Left cardiac atrium (tissue), 4 donors: ENCODE measurements at places on chromosomes 2 and 18. TPM values are rescaled to one million over a fixed set of nuclear protein-coding genes. Genes with fewer than 3 reads are reported as not detected.
A peak's percentile ranks its signal among the peaks of the same experiment; 100 is the strongest.

- DNase-seq, result no peak
Observed at GRCh38 chr18:31595121-31595771, 3.6 kb downstream of the TTR start.

DNA sequence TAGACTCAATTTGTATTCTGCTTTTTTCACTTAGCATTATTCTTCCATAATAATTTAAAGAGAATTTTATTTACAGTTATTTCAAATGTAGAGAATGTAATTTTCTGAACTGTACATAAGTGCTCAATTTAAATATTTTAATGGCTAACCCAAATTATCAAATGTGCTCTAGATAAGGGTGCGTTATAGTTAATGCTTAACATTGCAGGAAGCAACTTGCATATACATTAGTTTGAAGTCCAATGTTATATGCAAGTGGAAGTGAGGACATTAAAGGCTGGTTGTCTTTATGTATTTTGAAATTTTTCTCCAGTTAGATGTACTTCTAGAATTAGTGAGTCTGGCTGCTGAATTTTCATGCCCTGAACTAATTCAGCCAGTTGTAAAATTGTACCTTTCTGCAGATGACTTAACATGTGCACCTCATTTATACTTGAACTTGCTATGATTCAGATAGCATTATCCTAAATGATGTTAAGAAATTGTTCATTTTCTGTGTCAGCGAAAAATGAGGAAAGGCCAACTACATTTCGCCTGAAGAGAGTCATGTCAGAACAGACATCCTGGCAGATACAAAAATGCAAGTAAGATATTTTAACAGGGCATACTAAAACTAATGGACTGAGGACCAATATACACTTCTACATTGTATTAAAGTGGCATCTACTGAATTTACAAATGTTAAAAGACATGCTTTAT is 59.2 kb upstream of the GAREM1 start:
- DNase-seq, result no peak

DNA sequence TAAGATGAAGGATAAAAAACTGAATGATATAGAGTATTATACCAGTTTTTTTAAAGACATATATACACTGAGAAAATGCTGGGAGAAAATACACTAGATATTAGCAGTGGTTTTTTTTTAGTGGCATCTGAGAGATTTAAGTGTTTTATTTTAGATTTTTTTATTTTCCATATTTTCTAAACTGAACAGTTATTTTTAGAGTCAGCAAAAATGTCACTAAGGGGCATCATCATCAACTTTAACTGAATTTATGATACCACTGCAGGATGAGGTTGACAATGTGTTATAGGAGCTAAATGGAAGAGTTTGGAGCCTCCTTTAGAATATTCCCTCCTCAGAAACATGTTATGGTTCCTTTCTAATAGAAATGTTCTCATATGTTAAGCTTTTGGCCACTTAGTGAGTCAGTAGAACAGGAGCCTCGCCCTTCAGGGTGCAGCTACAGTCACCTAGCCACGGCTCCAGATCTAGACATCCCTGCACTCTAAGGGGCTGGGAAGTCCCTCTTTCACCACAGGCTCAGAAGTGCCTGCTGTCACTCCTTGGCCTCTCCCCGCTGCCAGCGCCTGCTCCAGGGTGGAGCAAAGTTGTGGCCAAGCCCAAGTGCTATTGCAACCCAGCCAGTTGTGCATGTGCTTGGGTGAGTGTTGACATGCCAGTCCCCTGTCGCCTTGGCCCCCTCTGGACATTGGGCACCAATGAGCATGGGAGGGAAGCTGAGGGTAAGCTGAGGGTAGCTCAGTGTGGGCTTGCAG is 210.7 kb upstream of the RASGRP3 start:
- no peak for DNase-seq

- no peak for DNase-seq
Observed at GRCh38 chr2:166229678-166230023, 101.8 kb upstream of the SCN1A start.

- DNase-seq, result no peak
Observed at GRCh38 chr2:147177071-147177857, 667.6 kb upstream of the ACVR2A start.

- no peak for DNase-seq
Observed at GRCh38 chr18:6504605-6505497, 90.1 kb upstream of the L3MBTL4 start.

DNA sequence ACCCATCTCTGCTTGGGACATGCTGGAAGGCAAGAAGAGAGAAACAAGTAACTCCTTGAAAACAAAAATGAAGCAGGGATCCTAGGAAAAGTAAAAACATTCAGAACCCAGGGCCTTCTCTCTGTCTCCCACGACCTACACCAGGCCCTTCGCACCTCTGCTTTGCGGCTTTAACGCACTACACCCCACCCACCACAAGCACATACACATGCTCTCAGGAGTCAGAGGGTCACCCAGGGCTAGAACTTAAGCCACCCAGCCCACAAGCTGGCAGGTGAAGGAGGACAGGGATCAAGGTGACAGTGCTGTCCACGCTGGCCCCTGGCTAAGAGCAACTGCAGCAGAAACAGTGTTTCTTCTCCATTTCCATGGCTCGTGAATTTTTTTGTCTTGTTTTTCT is 72.2 kb downstream of the BCL11A start:
- DNase-seq, result no peak

DNA sequence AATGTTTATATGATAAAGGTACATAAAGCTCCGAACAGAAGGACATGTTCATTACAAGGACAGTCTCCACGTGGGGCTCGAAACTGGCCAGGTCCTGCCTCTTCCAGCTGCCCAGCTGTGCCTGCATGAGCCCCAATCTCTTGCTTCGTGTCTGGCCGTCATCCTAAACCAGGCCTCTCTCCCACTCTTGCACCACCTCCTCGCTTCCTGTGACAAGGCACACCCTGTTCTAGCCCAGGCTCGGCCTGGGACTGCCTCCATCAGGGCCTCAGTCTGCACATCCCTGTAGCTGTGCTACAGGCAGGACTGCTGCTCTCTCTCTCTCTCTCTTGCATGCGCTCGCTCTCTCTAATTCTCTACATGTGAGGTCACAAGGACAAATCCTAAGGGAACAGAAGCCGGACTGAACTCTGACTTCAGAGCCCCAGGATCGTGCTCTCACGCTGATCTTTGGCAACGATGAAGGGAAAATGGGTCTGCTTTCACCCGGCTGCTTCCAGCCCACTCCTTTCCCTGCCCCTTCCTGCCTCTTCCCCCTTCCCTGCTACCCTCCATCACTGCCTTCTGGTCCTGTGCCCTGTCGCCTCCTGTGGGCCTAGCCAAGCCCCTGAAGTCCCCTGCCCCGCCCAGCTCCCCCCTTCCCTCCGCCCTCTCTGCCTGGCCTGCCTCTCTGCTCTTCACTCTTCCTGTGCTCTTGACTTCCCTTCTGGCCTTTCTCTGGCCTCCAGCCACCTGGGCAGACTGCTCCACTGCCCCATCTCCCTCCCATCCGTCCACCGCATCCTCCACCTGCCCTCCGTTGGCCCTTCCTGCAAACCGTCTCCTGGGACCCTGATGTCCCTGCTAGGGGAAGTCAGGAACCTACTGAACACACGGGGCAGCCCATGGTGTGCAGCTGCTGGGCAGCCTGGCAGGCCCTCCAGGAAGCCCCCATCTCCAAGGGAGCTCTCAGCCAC is 7.8 kb upstream of the GPR55 start:
- peak; percentile 79 for DNase-seq

- no peak for DNase-seq
Observed at GRCh38 chr2:203400805-203401585, 72.8 kb downstream of the ABI2 start.

DNA sequence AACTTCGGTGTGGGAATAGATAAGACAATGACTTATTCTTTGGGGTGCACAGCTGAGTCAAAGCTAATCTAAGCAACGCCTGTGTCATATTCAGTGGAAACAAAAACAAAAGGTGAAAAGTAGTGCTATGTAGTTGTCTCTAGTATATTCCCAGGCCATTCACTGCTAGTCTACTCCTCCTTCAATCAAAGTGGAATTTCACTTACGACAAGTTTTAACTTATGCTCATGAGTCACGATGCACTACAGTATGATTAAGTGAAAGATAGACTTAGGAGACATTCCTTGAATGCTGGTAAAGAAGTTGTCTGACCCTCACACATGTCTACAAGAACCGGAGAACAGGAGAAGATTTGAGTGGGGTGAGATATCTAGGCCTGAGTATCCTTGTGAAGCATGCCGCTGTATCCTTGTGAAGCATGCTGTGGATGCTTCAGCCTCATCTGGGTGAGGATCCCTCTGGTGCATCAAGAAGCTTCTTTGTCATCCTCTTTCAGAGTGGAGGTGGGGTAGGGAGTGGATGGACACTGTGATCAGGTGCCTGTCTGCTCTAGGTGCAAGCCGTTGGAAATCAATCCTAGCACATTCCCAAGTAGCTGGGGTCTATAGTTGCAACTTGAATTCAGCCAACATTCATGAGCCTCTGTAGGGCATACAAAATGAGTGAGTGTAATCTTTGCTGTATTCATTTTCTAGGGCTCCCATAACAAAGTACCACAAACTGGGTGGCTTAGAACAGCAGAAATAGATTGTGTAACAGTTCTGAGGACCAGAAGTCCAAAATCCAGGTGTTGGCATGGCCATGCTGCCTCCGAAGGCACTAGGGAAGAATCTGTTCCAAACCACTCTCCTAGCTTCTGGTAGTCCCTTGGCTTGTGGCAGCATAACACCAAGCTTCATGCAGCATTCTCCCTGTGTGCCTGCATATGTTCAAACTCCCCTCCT is 173.5 kb upstream of the FN1 start:
- DNase-seq, result no peak

DNA sequence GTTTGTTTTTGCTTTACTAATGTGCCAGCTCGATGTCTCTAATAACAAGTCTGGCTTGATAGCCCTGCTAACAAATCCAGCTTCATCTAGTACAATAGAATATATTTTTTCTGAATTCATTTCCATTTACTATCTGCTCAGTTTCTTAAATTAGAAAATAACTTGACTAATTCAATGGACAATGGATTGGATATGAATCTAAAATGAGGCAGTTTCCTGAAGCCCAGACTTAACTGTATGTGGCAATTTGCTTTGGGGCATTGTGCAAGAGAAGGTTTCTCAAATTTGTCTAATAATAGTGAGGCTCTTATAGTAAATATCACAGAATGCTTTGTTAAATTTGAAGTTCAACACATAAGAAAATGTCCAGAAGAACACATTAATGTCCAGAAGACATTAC is 25.8 kb downstream of the CALCRL start:
- DNase-seq, result no peak

DNA sequence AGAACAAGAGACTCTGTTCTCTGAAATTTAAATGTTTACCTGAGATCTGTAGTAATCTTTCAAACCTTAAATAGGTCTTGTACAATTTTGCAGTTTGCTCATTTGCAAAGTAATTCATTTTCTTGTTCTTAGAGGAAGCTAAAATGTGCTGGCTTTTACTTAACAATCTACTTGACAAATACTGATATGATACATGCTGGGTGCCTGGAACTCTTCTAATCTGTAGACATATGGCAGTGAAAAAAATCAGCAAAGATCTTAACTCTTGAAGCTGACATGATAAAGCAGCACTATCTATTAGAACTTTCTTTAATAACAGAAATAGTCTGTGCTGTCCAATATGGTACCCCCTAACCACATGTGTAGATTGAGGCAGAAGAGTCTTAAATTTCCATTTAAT is 1352.8 kb upstream of the SLC39A10 start:
- no peak for DNase-seq

GRCh38 chr2:201999279-201999678 is 34.4 kb upstream of the FZD7 start:
- DNase-seq, result peak; percentile 45

DNA sequence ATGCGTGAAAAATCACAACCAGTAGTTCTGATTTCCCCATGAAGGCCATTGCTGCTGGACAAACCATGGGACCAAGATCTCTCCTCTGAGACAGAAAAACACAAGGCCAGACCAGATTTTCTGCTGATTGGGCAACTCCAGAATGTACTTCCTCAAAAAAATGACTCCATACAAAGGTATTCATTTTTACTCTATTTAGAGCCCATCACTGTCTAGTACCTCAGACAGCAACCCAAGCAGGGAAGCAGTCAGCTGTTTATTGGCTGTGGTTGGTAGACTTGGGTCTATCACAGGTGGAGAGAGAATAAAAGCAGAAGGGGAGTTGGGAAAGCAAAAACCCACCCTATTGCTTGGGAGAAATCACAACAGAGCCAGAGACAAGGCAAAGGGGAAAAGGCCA is 219.9 kb downstream of the PIK3C3 start:
- DNase-seq, result no peak

GRCh38 chr2:187644981-187645380 is 90.7 kb upstream of the TFPI start:
- no peak for DNase-seq

DNA sequence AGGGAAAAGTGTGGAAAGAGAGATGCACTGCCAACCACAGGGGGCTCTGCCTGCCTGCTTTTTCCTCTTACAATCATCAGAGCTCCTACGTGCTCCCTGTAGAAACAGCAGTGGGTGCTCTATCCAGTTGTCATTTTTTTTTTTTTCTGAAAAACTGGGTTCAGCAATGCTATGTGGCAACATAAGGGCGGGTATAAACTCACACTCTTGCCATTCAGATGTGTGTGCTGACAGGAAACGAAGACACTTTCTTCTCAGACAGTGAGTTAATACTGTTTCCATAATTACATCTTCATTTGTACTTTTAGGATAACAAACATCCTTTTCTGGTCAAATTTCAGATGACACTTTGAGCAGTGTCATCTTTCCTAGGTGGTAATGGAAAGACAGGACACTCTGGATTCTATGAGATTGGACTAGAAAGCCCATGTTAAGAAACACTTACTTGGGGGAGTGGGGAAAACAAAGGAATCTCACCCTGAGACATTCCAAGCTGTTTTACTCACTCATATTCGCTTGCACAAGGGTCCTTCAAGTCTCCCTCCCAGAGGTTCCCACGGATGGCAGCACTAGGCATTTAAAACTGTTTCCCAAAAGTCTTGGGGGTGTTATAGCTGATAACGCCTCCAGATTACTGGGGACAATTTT is 41.3 kb downstream of the CCDC93 start:
- no peak for DNase-seq

DNA sequence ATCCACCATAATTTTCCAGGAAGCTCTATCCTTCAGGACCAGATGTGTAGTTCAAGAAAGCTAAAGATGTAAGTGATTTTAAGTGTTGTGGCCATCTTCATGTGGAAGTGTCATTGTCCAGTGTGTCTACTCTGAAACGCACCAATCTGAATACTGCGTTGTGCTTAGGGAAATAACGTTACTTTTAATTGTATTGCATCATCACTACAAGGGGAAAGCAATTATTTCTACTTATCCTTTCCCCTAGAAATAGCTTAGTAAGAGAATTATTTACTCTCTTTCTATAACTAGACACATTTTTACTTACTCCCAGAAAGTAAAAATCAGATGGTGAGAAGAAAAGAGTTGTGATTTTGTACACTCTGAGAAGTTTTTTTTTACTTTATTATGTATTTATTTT is 102.4 kb upstream of the DLGAP1 start:
- no peak for DNase-seq

SERPINB2 gene
- 0.37 TPM for total RNA-seq

CTAGE1 gene
- total RNA-seq, result not detected

ZBTB7C gene
- 4.2 TPM for total RNA-seq

RSAD2 gene
- total RNA-seq, result 8.0 TPM

LYG2 gene
- total RNA-seq, result not detected

CROCC2 gene
- not detected for total RNA-seq
